ENCODE measurements at places on chromosomes 2 and 18.

GRCh38 chr2:26900831-26901321 is 52.9 kb downstream of the DPYSL5 start:
- no peak for DNase-seq

DNA sequence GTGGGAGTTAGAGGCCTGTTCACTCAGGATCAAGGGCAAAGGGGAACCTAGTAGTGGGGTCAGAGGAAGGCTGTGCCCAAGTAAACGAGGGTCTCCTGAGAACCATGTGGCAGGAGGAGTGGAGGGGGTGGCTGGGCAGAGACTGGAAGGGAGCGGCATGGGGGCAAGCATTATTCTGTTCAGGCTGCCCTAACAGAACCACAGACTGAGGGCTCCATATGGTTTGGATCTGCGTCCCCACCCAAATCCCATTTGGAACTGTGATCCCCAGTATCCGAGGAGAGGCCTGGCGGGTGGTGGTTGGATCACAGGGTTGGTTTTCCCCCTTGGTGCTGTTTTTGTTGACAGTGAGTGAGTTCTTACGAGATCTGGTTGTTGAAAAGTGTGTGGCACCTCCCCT is 287.0 kb downstream of the PHLPP1 start:
- no peak for DNase-seq

GRCh38 chr18:65968239-65969004 is 217.6 kb downstream of the CDH7 start:
- DNase-seq = no peak

DNA sequence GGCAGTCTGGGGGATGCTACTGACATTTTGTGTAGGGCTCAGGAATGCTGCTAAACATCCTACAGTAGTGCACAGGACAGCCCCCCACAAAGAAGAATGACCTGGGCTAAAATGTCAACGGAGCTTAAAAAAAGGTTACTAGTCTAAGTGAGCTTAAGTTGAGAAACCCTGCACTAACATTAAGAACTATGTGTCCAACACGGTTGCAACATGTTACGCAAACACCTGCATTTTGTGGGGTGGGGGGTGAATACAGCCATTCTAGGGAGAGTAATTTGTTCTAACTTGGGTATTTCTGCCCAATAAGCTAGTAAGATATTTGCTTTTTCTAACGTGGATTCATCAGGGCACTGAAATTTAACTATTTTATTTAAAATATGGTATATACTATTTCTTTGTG is 57.9 kb downstream of the SLC8A1 start:
- DNase-seq = no peak

GRCh38 chr2:53512071-53512826 is 255.4 kb upstream of the CHAC2 start:
- DNase-seq = peak; percentile 79

GRCh38 chr2:25340181-25340921 is 1.4 kb downstream of the DNMT3A start:
- DNase-seq = no peak

- peak; percentile 80 for DNase-seq
These were observed 16.4 kb upstream of the CYP1B1 start for GRCh38 chr2:38092196-38092902.

GRCh38 chr2:38190542-38191218 is 114.7 kb upstream of the CYP1B1 start:
- peak; percentile 47 for DNase-seq

DNA sequence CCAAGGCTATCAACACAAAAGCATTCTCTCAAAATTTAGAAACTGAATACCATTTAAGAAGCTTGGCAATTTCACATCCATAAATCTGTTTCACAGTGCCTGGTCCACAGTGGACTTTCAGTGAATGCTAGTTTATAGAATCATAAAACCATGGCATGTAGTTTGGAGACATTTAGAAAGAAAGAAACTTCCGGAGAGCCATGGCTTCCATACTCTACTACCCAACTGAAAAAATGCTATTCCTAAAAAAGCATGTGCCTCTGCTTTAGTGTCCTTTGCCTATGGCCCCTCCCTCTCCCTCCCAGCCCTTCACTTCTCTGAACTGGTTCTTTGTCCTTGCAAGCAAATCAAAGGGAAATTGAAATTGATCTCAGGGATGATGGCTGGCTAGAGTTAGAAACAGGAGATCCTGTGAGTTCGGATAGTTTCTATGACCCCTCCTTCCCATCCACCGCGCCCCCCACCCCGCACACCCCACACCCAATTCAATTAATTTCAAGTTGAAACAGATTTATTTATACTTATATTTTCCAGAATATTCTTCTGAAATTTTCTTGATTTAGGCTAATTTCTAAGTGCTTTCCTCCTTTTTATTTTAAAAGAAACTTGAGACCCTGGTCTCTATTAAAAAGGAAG is 248.3 kb downstream of the TRIB2 start:
- no peak for DNase-seq

- DNase-seq = no peak
These were observed 7.7 kb downstream of the DNMT3A start for GRCh38 chr2:25333981-25334380.

GRCh38 chr2:31037058-31037457 is 101.2 kb downstream of the GALNT14 start:
- no peak for DNase-seq

GRCh38 chr18:37334631-37335408 is 230.8 kb downstream of the CELF4 start:
- peak; percentile 46 for DNase-seq

GRCh38 chr2:110157153-110157793 is 41.7 kb upstream of the MALL start:
- DNase-seq = peak; percentile 77

DNA sequence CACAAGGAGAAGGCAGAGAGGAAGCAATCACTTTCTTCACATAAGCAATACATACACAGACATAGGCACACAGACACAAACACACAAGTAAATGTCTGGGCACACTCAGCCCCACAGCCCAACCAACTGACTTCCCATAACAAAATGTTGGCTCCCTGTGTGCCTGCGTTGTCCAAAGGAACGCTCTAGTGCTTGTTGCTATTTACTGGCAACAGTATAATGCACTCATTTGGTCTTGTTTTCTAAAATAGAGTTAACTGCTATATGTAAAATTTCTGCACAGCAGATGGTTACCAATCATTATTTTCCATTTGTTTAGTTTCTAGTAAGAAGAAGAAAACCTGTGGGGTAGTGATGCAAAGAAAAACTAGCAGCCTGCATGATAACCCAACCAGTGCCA is 16.5 kb downstream of the FIGN start:
- DNase-seq = no peak

GRCh38 chr18:23453680-23454058 is 582 bp downstream of the RIOK3 start:
- DNase-seq = peak; percentile 69

- DNase-seq = peak; percentile 30
These were observed 72.7 kb downstream of the ANKRD12 start for GRCh38 chr18:9209279-9209678.

- no peak for DNase-seq
These were observed 158.0 kb downstream of the SMAD7 start for GRCh38 chr18:48792611-48793380.

- peak; percentile 31 for DNase-seq
These were observed 180.4 kb downstream of the MBD5 start for GRCh38 chr2:148201075-148202004.

DNA sequence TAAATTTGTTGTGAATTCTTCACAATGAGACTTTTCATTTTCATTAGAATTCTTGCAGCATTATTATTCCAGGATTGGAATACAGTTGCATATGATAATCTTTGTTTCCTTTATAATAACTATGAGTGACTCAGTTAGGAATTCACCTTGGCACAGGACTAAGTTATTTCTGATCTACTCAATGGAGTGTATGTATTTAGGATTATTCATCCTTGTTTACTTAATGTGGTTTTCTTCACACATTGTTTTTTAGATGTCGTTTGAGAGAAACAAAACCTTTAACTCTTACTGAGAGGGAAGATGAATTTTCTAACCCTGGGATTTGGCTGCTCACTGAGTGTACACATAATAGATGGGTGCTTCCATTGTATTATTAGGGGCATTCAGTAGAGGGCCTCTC is 970.1 kb downstream of the DPP10 start:
- no peak for DNase-seq

- DNase-seq = no peak
These were observed 15.4 kb upstream of the SLC9A2 start for GRCh38 chr2:102603904-102604303.

DNA sequence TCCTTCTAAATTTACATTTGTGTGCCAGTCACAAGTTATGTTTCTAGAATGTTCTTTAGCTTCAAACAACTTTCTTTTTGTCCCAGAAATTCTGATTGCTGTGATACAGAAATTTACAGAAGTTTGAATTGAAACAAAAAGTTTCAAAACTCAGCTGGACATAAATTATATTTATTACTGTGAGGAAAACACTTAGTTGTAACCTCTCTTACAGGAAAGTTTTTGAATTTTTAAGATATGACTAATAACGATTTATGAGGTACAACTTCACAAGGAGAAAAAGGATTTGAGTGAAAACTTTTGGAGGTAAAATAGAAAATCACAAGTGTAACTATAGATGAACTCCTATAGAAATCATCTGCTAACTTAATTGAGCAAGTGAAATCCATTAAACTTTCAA is 205.3 kb downstream of the TMEM247 start:
- no peak for DNase-seq

DNA sequence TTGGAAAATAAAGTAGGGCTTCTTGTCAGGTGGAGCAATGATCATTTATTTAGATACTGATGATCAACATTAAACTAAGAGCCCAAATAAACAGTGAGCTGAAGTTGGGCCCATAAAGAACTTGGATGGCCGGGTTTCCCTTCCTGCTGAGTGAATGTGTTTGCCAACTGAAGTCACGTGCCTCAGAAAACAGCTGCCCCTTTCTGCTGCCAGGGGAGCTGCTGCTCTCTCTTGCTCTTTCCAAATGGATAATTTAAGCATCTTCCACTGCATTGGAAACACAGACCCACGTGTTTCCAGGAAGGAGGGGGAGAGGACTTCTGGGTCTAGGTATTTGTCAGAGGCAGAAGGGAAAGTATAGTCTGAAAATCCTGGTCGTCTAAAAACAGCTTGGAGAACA is 22.9 kb upstream of the NCKAP5 start:
- no peak for DNase-seq

DNA sequence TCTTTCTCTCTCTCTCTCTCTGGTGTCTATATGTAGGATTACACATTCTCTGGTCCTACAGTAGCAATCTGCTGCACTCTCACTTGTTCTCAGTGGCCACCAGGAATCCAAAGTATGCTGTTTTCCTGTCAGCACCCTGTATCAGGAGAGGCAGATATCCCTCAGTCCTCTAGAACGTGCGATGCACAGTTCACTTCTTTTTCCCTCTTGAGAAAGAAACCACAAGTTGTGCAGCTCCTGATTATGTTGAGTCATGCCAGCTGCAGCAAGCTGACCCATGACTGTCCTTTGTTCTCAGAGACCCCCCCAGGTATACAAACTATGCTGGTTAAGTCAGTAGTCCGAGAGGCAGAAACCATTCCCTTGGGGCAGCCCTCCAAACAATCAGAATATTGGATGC is 54.6 kb downstream of the LANCL1 start:
- DNase-seq = peak; percentile 16

DNA sequence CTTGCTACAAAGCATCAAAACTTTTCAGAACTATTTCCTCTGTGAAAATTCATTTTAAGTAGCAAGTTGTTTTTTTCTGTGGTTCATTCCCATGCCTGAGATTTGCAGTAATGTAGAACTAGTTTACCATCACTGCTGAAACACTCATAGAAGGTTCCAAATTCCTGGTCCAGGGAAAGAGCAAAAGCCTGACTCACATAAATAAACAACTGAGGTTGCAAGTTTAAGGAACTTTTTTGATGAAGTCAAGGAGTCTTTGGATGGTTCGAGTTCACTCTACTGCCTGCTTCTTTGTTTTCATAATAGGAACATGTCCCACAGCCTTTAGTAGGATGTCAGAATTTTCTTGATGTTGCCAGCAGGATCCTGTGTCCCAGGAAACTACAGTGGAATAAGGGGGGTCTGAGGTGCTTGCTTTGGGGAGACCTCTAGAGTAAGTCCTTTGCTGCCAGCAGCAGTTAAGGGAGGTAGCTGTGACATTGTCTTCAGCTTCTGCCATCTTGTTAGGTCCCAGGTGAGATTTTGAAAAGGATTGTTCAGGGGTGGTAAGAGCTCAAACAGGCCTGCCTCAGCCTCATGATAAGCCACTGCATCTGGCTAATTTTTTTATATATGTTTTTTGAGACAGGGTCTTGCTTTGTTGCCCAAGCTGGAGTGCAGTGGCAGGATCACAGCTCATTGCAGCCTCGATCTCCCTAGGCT is 43.9 kb downstream of the ACSL3 start:
- peak; percentile 97 for DNase-seq

DNA sequence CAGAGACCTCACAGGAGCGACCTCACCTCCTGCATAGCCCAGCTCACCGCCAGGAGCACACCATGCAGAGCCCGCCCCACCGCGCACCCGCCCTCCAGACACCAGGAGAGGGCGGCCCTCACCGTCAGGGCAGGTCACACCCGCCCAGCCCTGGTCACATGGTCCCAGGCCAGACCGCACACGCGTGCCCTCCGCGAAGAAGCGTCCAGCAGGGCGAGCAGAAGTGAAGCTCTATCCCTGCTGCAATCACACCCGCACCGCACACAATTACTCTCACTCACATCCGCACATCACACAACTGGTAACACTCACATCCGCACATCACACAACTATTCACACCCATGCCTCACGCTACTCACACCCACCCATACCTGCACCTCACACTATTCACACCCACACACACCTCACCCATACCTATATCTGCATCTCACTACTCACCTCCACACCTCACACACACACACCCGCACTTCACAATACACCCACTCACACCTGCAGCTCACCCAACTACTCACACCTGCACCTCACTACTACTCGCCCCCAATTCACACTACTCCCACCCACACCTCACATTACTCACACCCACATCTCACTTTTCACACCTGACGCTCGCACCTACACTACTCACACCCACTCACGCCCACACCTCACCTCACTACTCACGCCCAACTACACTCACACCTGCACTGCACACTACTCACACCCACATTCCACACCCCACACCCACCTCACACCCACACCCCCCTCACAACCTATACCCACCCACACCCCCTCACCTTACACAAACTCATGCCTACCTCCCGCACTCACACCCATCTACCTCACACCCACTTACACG is 242.0 kb downstream of the HDAC4 start:
- DNase-seq = no peak

GRCh38 chr18:45505497-45506206 is 109.6 kb upstream of the SLC14A2 start:
- no peak for DNase-seq

DNA sequence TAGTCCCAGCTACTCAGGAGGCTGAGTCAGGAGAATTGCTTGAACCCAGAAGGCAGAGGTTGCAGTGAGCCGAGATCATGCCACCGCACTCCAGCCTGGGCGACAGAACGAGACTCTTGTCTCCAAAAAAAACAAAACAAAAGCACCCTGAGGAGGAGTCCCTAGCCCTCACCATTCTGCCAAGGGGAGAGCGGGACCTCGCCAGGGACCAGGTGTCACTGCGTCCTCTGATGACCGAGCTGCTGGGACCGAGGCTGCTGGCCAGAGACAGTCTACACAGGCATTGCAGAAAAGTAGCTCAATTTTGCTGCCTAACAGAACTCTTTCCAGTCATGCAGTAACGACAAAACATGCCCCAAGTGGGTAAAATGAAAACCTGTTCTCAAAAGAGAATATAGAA is 18.4 kb downstream of the NCK2 start:
- DNase-seq = no peak
